Fibroblast of skin of scalp (primary cell): ENCODE measurements at places on chromosomes 1 and 21.
A peak's percentile ranks its signal among the peaks of the same experiment; 100 is the strongest.

DNA sequence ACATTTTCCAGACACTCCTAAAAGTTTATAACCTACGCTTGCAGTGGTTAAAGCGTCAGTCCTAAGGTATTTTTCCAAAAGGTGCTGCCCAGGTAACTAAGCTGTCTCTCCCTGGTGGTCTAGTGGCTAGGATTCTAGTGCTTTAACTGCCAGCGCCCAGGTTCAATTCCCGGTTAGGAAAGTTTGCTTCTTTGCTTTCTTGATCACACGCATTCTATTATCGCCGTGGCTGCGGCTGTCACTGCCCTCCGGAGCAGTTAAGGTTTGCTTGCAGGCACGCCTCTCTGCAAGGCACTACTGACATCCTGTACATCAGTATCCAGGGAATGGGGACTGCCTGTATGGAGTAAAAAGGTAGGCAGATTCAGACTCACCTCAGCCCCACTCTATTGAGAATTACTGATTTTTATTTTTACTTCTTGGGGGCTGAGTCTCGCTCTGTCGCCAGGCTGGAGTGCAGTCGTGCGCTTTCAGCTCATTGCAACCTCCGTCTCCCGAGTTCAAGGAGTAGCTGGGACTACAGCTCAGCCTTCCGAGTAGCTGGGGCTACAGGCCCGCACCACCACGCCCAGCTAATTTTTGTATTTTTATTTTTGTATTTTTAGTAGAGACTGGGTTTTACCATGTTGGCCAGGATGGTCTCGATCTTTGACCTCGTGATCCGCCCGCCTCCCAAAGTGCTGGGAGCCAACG is 53.2 kb upstream of the CFAP126 start:
- DNase-seq: no peak

DNA sequence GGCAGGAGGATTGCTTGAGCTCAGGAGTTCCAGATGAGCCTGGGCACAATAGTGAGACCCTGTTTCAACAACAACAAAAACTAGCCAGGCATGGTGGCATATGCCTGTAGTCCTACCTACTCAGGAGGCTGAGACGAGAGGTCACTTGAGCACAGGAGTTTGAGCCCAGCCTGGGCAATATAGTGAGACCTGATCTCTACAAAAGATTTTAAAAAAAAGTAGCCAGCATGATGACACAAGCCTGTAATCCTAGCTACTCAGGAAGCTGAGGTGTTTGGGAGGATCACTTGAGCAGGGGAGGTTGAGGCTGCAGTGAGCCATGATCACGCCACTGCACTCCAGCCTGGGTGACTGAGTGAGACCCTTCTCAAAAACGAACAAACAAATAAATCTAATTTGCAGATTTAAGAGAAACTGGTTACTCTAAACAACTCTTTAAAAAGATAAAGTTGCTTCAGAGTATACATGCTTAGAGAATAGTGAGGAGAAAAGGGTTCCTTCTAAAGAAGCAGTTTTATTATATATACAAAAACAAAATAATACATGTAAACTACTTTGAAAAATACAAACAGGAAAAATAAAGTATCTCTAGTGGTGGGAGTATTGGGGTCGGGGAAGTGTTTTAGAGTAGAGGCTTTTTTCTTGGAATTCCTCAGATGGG is 88.4 kb downstream of the ADCY10 start:
- peak; percentile 16 for DNase-seq

GRCh38 chr1:202624781-202625108 is 85.5 kb downstream of the SYT2 start:
- DNase-seq: peak; percentile 7

DNA sequence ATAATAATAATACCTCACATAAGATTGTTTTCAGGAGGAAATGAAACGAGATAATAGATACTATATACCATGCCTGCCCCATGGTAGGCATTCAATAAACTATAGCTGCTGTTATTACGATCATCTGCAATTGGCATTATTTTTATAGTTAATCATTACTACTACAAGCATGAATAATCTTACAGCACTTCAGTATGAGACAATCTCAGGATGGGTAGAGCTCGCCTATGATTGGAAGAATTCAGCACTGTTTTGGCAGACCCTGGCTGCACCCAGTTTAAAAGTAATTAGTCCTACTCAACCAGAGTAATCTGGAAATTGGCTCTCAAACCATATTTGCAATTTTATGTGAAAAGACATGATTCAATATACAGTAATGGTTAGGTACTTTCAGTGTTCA is 105.0 kb upstream of the DPYD start:
- no peak for DNase-seq

DNA sequence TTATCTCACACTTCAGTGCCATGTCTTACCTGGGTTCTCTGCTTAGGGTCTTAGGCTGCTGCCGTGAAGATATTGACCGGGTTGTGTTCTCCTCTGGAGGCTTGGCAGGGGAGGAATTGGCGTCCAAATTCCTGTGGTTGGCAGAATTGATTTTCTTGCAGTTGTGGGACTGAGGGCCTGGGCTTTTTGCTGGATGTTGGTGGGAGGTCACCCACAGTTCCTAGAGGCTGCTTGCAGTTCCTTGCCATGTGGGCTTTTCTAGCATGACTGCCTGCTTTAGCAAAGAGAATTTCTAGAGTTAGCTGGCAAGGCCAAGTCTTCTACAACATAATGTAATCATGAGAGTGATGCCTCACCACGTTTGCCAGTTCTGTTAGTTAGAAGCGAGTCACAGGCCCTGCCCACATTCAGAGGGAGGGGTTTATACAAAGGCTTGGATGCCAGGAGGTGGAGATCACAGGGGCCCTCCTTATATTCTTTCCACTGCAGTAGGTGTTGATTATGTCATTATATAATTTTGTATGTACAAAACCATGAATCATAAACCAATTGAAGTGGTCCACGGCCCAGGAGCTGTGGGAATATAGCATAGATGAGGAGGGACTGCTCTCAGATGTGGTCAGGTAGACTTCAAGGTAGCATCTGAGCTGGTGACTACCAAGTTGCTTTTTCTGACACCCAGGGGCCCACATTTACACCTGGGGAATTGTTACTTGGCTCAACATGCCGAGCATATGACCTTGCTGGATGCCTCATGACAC is 6.6 kb downstream of the UBL4B start:
- peak; percentile 13 for DNase-seq

DNA sequence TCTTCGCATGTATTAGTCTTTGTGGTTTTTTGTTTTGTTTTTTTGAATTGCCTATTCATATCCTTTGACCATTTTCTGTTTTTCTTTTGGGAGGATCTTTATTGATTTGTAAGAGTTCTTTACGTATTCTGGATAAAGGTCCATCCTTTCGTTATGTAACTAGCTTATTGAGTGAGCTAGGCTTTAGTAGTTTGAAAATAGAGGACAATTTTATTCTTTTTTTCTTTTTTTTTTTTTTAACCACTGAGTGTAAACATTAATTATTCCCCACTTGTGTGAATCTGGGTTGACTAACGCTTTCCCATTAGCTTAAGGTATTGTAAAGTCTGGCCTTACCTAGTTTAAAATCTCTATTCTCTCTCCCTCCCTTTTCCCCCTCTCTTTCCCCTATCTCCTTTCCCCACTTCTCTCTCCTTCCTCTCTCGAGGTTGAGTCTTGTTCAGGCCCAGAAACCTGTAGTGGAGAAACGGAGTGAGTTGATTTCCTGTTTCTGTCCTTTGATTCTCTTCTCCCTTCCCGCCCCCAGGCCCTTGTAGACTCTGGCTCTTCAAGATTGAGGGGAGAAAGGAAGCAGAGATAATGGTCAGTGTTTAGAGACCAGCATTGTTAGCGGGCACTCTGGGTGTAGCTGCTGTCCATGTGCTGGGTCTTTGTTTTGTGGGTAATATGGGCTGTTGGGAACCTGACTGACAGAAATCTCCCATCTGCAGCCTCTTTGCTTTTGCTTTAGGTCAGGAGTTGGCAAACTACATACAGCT is 1.5 kb downstream of the MORC3 start:
- DNase-seq: no peak

DNA sequence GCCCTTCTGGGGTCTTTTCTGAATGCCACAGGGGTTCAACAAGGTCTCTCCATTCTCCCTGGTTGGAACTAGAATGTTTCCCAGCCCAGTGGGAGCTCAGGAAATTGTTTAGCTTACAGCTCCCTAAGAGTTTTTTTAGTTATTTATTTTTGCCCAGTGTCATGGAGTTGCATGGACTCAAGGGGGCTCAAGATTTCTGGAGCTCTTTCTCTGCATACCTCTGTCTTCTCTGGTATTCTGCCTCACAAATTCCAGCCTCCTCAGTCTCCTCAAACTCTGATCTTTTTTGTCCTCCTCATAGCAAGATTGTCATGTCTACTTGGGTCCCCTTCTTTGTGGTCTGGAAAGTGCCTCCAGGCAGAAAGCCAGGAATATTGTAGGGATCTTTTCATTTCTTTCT is 15.9 kb upstream of the PPP2R5A start:
- DNase-seq: peak; percentile 22

DNA sequence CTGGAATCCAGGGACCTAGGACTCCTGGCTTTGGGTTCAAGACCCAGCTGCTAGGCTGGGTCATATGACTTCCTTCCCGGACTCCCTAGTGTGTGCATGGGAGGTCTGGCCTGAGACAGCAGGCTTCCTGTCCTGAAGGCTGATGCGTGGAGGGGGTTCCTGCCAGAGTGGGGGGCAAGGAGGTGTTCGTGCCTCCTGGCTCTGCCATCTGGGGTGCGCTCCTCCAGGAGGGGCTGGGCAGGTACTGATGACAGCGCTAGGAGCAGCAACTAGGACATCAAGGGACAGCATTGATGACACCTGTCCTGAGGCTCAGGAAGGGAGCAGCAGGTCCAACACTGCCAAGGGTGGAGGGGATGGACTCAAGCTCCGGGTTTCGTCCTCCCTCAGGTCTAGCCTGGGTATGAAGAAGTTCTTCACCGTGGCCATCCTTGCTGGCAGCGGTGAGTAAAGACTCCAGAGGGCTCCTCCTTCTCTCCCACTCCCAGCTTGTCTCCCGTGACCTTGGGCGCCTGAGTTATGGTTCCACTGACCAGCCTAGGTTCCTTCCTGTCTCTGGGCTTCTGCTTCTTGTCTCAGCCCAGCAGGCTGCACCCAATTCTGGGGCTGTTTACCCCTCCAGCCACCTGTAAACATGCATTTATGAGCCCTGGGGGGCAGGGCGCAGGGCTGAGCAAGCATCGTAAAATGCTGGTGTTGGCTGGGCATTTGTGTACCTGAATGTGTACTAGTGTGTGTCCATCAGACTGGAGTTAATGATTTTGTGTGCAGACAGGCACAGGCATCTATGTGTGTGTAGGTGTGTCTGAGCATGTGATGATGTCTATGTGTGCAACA is 871 bp downstream of the PLA2G2F start:
- no peak for DNase-seq
